ENCODE measurements at places on chromosomes 16 and 17.

GRCh38 chr16:73054813-73055482 lies 7.0 kb upstream of the ZFHX3 start:
- peak; percentile 58 for DNase-seq

GRCh38 chr17:54789101-54789880 lies 111.4 kb upstream of the TOM1L1 start:
- no peak for DNase-seq

DNA sequence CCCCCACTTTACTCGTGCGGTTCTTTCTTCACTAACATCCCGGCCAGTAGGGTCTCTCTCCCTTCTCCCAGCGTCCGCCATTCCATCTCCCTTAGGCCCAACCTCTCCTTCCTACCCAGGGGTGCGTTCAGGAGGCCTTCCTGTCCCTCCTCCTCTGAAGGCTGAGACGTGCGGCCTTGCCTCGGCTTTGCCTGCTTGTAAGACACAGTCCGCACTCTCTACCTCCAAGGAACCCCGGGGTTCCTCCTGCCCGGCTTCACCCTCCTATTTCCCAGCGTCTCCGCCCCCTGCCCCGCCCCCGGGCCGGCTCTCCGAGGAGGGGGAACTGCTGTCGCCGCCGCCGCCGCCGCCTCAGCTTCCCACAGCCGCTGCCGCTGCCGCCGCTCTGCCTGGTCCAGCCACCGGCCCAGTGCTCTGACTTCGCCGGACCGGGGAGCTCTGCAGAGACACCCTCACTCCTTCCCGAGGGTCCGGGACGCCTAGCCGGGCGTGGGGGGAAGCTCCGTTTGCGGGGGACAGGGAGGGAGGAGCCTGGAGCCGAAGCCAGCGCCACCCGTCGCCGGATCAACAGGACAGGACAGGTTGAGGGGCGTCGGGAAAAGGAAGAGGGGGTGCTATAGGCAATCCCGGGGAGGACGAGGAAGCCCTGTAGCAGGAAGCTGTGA lies 1.2 kb upstream of the FGF11 start:
- DNase-seq, result peak; percentile 40

GRCh38 chr16:87209808-87210512 lies 107.2 kb downstream of the C16orf95 start:
- DNase-seq, result no peak

- DNase-seq, result no peak
These were observed 150.4 kb upstream of the LHX1 start for GRCh38 chr17:36786867-36787266.

DNA sequence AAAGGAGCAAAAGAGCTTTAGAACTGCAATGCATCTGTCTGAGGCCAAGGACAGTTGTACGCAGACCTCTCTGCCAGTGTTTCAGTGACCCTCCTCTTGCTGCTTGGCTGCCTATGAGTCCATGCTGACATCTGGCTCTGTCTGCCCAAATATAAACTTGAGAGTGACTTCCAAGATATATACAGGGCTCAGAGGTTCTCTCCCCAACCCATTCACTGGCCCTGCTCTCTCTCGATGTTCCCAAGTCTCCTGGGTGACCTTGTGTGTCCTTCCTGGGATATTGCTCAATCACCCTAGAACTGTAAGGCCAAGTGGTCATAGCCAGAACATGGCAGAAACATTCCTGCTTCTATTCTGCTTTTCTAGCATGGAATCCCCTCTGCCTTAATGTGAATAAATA lies 716.3 kb downstream of the WWOX start:
- DNase-seq, result no peak

- DNase-seq, result no peak
These were observed 1280.3 kb downstream of the CDH8 start for GRCh38 chr16:60755907-60756306.

DNA sequence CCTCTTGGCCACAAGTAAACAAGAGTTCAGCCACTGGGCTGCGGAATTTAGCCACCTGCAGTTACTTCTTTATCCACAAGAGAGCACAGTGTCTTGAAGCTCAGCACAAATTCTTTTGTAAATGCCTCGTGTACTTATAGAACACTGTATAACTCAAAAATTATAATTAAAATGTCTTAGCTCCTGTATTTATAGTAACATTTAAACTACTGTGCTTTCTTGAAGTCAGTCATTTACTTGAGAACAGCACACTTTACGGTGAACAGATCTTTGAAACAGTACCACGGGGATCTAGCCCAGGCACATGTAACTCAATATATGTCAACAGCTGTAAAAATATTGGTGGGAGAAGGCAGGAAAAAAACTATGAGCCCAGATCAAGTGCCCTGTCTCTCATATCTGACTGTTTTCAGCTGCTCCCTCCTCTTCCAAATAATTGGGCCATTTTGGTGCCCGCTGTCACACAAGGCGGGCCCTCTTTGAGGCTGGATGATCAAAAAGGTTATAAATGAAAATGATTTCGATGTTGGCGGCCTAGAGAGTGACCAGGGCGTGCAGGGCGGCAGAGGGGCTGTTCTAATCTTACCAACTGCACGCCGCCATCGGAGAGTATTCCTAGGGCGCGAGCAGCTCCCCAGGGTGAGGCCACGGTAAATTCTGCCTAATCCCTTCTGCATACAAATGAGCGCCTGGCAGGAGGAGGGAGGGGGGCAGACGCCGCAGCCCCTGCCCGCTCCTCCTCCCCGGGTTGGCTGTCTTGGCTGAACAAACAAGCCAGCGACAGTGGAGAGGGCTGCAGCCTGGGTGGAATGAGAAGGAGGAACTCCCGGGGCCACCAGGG lies 183.2 kb downstream of the C16orf78 start:
- peak; percentile 33 for DNase-seq

GRCh38 chr17:12737740-12738469 lies 51.4 kb upstream of the ARHGAP44 start:
- DNase-seq, result no peak

DNA sequence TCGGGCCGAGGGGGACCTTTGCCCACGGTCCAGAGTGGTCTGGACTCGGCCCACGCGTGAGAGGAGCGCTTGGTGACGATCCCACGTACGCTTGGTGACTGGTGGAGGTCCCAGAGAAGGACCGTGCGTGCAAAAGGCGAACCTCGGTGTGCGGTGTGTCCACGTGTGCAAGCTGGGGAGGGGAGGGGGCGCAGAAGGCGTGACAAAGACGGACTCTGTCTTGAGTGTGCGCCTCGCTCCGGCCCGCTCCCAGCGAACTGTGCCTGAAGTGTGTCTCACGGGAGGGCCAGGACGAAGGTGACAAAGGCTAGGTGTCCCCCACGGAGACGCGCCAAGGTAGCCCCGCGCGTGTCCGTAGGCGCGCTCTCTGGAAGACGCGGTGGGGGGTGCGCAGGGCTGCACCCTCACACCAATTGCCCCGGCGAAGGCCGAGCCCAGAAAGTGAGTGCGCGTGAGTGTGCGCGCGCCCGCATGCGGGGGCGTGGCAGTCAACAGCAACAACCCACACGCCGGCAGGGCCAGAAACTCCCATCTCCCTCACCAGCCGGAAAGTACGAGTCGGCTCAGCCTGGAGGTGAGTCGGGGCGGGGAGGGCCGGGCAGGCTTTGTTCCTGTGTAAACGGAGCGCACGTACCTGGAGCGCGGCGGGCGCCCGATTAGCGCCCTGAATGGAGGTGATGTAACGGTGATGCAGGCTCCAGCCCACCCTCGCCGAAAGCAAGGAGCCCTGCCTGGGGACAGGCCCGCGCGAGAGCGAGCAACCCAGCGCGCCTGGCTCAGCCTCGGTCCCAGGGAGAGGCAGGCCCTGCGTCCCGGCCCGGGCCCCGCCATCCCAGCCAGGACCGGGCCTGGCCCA lies at the start of gene GPRC5C:
Gene GPRC5C (plus strand): TSS at position 521 of the 856 bp plus-strand sequence. CDS start 7,689 bp downstream, outside the sequence.
- DNase-seq, result peak; percentile 50

GRCh38 chr17:61366715-61367413 lies 32.8 kb upstream of the TBX2 start:
- DNase-seq, result no peak
